ENCODE measurements at places on chromosomes 2 and 18.

- DNase-seq = no peak
Observed at GRCh38 chr2:162127422-162127821, 24.6 kb downstream of the GCG start.

DNA sequence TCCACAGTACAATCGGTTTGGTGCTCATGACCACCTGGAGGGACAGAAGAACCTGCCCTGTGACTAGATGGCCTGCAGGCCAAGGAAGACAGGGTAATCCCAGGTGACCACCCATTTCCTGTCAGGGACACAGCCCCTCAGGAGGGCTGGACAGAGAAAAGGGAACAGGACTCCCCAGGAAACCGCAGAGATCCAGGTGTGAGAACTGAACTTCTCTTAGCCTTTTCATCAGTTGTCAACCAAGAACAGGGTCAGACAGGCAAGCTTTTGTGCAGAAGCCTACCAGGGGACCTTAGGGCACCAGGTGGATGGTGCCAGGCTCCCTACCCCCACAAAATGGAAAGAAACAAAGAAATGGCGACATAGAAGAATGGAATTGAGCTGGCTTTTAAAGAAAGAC is 132.3 kb downstream of the HDAC4 start:
- no peak for DNase-seq

DNA sequence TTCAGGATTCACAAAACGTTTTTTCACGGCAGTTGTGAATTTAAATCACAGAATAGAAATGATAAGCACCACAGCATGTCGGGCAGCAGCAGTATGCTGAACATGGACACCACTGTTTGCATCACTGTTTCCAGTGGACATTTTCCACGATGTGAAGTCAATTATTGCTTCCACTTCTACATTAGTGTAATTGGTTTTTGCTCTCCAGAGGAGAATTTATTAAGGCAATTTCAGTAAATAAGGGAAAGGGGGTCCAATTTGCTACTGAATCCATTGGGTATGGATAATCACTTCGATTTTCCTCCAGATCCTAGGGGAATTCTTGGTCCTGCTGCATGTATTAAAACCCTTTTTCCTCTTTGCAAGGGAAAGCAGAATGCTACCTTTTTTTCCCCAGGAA is 30.2 kb upstream of the VWC2L start:
- DNase-seq = no peak

GRCh38 chr2:109436610-109437225 is 177.0 kb downstream of the SEPTIN10 start:
- no peak for DNase-seq

DNA sequence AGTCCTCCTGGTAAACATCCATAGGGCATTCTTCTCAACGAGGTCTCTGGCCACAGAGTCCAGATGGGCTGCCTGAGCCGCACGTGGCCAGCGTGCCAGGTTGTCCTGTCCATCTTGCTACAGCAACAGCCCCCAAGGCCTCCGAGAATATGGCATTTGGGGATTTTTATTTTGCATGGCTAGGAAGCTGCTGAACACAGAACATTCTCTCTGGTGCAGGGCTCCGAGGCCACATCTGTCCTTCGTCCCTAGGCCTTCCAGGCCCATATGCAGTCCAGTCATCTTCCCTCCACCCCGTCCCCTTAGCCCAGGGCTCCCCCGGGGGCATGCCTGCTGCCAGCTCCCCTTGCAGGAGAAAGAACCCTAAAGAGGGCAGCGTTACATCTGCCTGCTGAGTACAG is 2.3 kb downstream of the HDAC4 start:
- DNase-seq = no peak

GRCh38 chr18:64295839-64296238 is 147.0 kb upstream of the LINC00305 start:
- DNase-seq = no peak

GRCh38 chr2:141900826-141901225 is 230.0 kb downstream of the LRP1B start:
- no peak for DNase-seq
